ENCODE measurements at places on chromosomes 11 and 22.
A peak's percentile ranks its signal among the peaks of the same experiment; 100 is the strongest.

DNA sequence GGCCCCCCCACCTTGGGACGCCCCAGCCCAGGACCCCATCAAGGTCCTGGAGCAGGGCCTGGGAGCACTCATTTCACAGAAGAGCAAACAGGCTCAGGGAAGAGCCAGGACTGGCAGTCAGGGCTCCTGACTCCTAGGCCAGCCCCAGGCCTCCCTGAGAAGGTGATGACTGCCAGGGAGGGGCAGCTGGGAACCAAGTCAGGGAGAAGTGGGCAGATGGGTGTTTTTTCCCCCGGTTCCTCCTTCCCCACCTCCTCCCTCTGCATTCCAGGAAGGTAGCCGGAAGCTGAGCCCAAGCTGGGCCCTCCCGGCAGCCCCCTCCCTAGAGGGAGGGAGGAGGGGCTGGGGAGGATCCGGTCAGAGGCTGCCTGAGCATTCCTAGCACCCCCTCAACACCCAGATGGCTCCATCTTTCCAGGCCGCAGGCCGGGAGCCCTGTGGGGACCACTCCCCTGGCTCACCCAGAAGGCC lies 19.6 kb downstream of the MYRF start:
- DNase-seq, result no peak

- DNase-seq, result no peak
These were observed 200.5 kb upstream of the LRRC4C start for GRCh38 chr11:41659985-41660384.

DNA sequence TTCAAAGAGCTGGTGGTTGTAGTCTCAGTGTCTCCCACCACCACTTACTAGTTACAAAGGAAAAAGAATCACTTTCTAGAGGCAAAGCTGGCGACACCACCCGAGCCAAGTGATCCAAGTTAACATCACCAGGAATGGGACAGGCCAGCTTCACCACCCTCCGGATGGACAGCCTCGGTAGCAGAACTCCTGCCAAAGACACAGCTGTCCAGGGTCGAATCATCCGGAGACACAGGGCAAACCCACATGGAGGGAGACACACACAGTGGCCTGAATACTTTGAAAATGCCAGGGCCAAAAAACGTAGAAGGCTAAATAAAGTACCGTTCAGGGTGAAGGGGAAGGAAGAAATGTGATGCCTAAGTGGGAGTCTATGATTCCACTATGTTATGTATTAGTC lies 33.1 kb downstream of the KCNQ1 start:
- no peak for DNase-seq

DNA sequence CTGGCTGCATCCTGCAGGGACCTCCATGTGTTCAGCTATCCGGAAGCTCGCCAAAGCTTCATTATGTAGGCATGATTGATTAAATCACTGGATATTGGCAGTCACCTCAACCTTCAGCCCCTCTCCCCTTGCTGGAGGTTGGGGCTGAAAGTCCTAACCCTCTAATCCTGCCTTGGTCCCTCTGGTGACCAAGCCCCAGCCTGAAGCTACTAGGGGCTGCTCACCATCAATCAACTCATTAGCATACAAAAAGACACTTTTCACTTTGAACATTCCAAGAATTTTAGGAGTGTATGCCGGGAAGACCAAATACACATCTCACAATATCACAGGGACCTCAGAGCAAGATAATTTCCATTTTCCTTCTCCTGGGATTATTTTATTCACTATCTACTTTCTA lies 38.8 kb upstream of the TPBGL start:
- DNase-seq, result no peak

DNA sequence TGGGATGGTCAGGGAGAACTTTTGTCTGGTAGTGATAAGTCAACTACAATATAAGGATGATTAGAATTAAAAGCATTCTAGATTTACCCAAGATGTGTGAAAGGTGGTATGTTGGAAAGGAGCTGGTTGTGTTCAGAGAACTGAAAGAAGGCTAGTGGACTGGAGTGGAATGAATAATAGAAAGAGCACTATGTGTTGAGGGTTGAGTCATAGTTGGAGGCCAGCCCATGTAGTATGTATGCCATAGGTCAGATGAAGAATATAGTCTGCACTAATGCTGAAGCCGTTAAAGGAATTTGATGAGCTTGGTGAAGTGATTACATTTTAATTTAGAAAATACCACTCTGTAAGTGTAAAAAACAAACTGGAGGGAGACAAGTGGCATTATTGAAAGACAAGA lies 514.1 kb downstream of the CNTN5 start:
- DNase-seq, result no peak

GRCh38 chr22:44821741-44822475 lies 69.5 kb downstream of the ARHGAP8 start:
- DNase-seq, result no peak

GRCh38 chr11:9716275-9717039 lies 52.6 kb downstream of the SWAP70 start:
- peak; percentile 48 for DNase-seq

- no peak for DNase-seq
These were observed 98.5 kb downstream of the EHF start for GRCh38 chr11:34719303-34719848.

- DNase-seq, result no peak
These were observed 52.2 kb downstream of the JAM3 start for GRCh38 chr11:134120921-134121526.

- DNase-seq, result no peak
These were observed 697.7 kb downstream of the TBC1D22A start for GRCh38 chr22:47460176-47460575.

DNA sequence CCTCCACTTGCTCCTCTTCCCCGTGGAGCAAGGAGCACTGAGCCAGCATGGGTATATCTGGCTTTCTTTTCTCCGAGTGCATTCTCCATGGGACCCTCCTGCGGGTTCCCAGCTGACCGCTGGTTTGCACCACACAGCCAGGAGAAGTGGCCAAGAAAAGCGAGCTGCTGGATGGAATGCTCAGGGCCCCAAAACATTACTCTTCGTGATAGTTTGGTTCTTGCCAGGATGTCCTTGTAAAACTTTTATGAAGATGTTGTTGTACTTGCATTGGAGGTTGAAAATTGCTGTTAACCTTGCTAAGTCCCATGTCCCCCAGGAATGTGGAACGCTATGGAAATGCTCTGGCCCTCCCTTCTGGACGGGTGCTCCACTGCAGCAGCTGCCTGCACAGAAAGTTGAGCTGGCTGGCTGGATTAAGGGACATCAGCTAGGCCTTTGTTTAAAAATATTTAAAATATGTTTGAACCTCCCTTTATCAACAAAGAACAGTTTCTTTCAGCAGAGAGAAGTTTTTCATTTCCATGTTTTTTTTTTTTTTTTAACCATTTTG lies 68.7 kb downstream of the ZNRF3 start:
- DNase-seq, result no peak

GRCh38 chr11:31445621-31446020 lies 63.8 kb downstream of the IMMP1L start:
- no peak for DNase-seq

GRCh38 chr11:64076758-64077157 lies 41.0 kb downstream of the FLRT1 start:
- no peak for DNase-seq

DNA sequence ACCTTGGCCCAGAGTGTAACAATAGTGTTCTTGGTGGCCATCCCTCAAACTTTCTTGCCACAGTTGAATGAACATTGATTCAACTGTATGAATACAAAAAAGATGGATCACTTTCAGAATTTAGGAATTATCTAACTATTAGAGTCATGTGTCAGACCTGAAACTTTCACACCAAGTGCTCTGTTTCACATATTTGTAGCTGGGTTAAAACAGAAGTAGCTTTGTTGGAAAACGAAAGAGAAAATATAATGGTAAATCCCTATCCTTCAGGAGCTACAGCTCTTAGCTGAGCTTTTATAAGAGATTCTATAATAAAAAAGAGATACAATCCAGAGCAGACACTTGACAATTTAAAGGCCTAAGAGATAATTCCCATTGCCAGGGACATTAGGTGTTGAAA lies 719.3 kb downstream of the JRKL start:
- DNase-seq, result no peak

DNA sequence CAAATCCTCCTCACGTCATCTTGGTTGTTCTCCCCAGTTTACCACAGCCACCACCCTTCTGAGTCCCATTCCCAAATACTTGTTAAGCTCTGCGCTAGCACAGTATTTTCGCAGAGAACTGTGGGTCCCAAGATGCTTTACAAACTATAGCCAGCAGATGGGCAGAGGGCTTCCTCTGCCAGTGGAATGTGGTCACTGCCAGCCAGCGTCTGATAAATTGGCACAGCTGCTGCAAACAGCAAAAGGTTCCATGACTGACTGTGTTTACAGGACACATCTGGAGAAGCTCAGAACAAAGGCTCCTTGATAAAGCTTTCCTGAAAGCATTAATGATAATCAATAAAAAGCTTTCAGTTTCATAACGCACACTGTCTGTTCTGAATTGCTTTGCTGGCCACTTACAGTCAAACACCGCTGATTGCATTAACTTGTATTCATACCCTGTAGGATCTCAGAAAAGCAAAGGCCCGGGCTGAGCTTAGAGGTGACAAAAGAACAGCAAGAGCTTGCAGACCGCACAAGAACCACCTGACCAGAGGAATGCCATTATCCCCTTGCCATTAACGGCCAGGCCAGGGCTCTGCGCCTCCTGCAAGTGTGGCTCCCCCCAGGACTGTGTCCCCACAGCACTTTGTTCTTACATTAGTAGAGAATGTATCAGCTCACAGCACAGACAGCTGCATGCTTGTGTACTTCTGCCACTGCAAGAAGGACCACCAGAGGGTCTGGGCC lies 120.6 kb downstream of the MICAL3 start:
- no peak for DNase-seq

DNA sequence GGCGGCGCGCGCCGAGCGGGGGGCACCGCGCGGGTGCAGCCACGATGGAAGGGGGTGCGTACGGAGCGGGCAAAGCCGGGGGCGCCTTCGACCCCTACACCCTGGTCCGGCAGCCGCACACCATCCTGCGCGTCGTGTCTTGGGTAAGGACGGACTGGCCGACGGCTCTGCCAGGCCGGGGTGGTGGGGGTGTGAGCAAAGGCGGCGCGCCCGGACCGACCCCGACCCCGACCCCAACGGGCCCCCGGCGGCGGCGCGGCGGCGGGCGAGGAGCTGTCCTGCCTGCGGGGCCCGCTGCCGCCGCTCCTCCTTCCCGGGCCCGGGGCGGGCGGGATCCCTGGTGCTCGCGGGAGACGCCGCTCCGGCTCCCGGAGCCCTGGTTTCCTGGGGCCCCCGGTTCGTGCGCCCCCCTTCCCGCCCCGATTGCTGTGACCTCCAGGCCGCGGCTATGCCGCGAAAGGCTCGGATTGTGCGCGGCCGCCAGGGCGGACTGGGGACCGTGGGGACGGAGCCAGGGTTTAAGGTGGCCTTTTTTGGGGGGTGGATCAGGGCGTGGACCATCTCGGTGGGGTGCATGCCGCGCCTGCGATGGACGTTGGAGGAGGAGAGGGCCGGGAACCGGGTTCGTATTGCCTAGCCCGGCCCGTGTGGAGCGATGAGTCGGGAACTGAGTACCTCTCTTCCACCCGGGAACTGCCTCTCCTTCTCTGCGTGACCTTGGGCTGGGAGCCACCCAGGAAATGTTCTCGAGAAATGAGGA lies at the start of gene SYNGR1:
TSS of gene SYNGR1 (plus strand) at position 25 of the 760 bp plus-strand sequence. CDS start at position 45, 20 bp downstream.
- no peak for DNase-seq

DNA sequence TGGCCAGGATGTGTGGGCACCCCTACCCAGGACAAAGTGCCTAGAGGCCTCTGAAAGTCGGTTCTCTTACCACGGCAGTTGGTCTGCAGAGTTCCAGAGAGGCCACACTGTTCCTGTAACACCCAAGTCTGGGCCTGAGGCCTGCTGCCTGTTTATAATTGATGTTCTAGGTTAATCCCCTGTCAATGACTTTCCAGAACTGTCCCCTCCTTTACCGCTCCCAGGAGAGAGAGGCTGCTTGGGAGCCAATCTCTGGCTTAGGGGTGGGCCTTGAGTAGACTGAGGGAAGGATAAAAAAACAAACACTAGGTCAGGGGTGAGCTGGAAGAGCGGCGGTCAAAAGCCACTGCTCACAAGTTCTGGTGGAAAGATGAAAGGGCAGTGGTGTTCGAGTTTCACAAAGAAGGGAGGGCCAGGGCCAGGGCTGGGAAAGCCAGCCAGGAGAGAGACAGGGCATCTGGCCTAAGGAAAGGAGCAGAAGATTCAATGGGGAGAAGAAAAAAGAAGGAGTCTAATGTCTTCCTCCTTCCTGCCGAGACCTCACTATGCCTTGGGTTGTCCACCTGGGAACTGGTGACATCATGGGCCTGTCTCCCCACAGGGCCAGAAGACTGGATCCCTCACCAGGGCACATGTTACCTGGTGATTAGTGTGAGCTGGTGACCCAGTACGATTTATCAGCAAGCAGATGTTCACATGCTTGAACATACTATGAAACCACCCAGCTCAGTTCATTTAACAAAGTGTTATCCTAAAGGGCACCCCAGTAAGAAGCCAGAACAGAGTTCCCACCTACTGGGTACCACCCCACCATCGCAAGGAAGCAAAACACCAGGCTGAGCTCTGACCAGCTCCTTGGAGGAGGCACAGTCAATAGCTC lies 50.2 kb downstream of the PC start:
- no peak for DNase-seq

- DNase-seq, result no peak
These were observed 50.2 kb downstream of the AP2A2 start for GRCh38 chr11:975827-976226.

DNA sequence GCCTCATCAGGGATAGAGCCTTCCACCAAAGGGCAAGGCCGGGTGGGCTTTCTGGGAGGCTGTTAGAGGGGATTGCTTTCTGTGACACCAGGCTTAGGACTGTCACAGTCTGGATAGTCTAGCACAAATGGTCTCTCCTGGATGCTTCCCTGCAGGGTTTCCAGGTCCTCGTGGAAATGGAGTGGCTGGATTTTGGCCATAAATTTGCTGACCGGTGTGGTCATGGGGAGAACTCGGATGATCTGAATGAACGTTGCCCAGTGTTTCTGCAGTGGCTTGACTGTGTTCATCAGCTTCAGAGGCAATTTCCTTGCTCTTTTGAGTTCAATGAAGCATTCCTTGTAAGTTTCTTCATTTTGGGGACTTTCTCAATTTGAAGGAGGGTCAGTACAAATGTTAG lies 67.1 kb upstream of the HORMAD2 start:
- no peak for DNase-seq

GRCh38 chr11:2202071-2202899 lies 30.7 kb upstream of the TH start:
- no peak for DNase-seq

DNA sequence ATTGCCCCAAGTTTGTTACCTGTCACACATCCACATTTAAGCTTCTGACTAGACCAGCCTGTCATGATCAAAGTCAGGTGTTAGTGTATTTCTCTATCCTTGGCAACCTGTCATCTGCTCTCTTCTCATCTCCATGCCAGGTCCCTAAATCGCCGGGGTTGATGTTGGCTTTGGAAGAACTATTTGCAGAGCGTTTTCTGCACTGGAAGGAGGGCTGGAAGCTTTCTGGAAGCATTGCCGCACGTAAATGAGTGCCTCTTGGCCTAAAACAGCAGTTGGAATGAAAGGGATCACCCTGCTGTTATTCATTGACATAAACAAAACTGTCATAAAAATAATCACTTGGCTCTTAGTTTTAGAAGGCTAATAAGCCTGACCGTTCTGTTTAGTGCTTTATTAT lies 1.4 kb downstream of the TTC12 start:
- DNase-seq, result no peak

DNA sequence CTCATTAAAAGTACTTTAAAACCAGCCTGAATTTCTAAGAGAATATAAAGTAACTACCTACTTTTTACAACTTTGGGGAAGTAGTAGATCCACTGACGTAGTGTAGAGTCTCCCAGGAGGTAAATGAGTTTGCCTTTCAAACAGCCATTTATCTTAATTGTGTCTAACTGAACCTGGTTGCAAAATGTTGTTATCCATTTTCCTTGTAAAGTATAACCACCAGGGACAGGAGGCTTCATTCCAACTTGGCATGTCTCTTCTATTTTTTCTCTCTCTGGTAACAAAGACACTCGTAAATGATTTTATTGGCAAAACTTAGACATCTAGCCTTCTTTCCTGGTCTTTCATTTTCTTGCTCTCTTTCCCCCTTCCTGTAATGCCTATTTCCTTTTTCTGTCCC lies 36.9 kb downstream of the NXPE1 start:
- no peak for DNase-seq

Measured in non-pigmented ciliary epithelial cell (primary cell).